T follicular helper cell (primary cell): ENCODE measurements at places on chromosomes 12 and 14.

DNA sequence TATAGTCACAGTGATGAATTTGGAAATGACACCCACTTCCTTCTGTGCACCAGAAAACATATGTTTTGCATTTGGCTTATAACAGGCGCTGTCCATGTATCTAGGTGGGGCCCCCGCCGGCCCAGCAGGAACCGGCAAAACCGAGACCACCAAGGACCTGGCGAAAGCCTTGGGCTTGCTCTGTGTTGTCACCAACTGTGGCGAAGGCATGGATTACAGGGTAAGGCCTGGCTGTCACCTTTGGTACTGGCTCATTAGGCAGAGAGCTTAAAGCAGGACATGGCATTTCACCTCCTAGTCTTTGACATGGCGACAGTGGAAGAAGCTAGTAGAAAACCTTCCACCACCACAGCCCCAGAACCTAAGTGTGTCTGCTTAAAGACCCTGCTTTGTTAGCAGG lies 85.8 kb downstream of the DNAH10 start:
- DNase-seq: no peak

GRCh38 chr14:71729596-71729995 lies 202.6 kb upstream of the RGS6 start:
- DNase-seq: no peak

DNA sequence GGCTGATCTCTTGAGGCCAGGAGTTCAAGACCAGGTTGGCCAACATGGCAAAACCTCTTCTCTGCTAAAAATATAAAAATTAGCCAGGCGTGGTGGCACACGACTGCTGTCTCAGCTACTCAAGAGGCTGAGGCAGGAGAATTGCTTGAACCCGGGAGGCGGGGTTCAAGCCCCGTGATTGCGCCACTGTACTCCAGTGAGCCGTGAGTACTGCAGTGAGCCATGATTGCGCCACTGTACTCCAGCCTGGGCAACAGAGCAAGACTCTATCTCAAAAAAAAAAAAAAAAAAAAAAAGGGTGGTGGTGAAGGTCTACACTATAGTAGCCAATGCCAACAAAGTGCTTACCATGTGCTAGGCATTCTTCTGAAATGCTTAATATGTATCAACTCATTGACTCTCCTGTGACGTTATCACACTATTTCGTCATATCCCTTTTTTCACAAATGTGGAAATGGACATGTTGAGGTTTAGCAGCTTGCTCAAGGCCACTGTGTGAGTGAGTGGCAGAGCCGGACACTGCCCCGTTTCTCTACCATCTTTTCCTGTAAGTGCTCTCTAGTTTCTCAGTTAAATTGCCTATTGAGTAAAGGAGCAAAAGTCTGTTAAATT lies 59.6 kb downstream of the GNS start:
- DNase-seq: no peak

- DNase-seq: no peak
Observed at GRCh38 chr12:76542908-76543307, 16.7 kb downstream of the OSBPL8 start.

- no peak for DNase-seq
Observed at GRCh38 chr12:18168016-18168415, 78.0 kb upstream of the RERGL start.

GRCh38 chr14:60242429-60242828 lies 6.6 kb upstream of the PPM1A start:
- DNase-seq: no peak

GRCh38 chr12:77362509-77363210 lies 297.3 kb upstream of the E2F7 start:
- DNase-seq: no peak

GRCh38 chr12:22287776-22288621 lies 46.5 kb downstream of the ST8SIA1 start:
- no peak for DNase-seq
